ENCODE measurements at places on chromosomes 4 and X.

- DNase-seq, result no peak
These were observed 207.1 kb downstream of the SOWAHB start for GRCh38 chr4:76690906-76691275.

GRCh38 chr4:17063888-17064287, 165.4 kb upstream of the LDB2 start:
- no peak for DNase-seq

- DNase-seq, result no peak
These were observed 6.1 kb downstream of the SPATA18 start for GRCh38 chr4:52057196-52057595.

DNA sequence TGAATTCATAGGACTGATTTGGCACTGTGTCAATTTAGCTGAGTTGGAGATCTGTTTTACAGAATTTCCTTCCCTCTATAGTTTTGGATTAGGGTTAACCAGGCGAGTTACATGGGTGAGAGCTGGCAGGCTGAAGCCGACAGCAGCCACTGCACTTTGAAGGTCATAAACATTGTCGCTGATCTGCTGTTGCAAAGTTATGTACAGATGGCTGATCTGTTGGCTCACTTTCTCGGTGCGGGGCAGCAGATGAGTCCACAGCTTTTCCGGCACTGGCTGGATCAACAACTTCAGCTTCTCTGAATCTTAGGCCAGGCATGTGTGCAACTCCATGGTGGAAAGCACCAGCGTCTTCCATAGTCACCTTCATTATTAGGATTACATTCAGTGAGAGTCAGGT, 173.7 kb downstream of the GPAT3 start:
- DNase-seq, result no peak

All from germinal center (tissue), 1 donor.